ENCODE measurements at places on chromosomes 2 and 18.

GRCh38 chr2:97662895-97663625 is 784 bp downstream of the ACTR1B start:
- DNase-seq = no peak

DNA sequence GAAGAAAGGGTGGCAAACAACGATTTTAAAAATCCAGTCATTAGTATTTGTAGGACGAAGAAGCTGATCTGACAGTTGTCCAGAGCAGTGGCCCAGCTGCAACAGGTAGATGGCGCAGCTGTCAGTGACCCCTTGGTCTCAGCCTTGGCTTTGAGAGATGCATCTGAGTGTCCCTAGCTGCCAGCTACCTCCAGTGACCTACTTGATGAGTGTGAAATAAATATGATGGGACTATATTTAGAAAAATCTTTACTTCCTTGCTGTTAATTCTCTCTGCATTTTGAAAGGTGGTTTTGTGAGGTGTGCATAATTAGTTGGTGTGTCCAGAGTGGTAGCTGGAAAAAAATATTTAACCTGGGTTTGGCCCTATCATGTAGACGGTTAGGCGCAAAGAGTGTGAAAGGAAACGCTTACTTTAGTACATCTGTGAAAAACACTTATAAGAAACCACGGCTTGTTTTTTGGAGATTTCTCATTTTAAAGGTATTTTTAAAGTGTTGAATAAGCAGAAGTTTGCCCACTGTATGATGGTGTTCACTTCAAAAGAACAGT is 963 bp downstream of the INPP1 start:
- DNase-seq = no peak

GRCh38 chr2:109446278-109447131 is 167.3 kb downstream of the SEPTIN10 start:
- DNase-seq = no peak

- no peak for DNase-seq
These were observed 102.5 kb downstream of the FMNL2 start for GRCh38 chr2:152437276-152438108.

- DNase-seq = no peak
These were observed 210.5 kb downstream of the ERBB4 start for GRCh38 chr2:212328136-212328535.

DNA sequence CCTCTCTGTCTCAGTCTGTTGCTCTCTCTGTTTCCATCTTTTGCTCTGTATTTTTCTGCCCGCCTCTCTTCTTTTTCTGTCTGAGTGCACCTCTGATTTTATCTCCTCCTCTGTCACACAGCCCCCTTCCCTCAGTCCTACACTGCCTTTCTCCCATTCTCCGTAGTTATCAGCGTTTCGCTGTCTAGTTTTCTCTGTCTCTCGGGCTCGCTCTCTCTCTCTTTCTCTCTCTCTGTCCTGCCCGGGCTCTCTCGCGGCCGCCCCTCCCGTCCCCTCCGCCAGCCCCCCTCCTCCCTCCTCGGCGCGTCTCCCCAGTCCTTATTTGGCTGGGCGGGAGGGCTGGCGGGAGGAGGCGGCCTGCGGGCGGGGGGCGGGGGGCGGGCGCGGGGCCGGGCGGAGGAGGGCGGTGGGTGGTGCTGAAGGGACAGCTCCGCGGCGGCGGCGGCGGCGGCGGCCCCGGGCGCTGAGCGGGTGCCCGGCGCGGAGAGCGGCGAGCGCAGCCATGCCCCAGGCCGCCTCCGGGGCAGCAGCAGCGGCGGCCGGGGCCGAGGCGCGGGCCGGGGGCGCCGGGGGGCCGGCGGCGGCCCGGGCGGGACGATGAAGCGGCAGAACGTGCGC is at the start of gene KCNK3:
KCNK3 (plus strand) TSS at position 444 of the 618 bp plus-strand sequence; CDS start at position 598, 154 bp downstream.
- no peak for DNase-seq

DNA sequence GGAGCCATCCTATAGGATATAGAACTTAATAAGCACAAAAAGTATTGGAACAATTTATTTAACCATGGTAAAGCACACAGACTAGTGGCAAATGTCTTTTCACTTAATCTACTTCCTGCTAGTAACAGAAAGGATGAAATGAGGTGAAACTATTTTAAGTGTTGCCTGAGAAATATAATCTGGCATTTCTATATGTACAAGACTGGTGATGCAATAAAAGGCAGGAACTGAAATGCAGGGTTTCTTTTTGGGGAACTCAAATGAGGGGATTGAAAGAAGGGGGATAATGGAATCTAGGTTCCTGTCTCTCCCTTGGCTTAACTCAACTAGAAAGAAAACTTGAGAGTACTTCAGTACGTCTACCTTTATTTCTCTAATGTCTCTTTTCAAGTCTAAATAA is 122.3 kb downstream of the MEMO1 start:
- no peak for DNase-seq

GRCh38 chr2:212940816-212941215 is 210.6 kb downstream of the IKZF2 start:
- DNase-seq = peak; percentile 83

DNA sequence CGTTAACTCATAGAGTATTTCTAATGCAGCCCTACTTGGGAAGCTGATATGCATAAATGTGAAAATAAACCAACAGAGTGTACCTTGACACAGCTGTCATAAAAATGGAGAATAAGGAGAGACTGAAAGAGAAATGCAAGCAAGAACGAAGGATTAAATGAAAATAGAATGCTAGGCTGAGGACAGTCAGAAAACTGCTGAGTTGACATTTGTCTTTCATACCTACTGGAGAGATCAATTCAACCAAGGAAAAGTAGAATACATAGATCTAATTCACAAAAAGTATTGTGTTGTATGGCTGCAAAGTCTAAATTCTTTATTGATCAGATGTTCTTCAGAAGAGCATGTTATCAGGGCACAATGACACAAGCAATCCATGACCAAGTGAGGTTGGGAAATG is 112.0 kb downstream of the EPHA4 start:
- no peak for DNase-seq

DNA sequence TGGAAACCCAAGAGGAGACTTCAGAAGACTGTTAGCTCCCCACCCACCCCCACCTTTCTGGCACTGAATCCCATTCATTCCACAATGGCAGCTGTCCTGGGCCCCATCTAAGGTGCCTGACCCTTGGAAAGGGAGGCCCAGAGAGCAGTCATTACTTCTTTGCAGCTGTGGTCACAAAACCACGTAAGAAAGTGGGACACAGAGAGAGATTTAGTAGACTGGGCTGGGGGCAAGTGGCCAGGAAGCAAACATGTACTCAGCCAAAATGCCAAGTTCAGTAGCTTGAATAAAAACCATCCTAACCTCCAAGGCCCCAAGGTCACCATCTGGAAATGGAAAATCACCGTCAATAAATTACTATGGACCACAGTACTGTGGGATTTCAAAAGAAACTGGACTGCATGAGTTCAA is 381.4 kb downstream of the TNS1 start:
- no peak for DNase-seq

DNA sequence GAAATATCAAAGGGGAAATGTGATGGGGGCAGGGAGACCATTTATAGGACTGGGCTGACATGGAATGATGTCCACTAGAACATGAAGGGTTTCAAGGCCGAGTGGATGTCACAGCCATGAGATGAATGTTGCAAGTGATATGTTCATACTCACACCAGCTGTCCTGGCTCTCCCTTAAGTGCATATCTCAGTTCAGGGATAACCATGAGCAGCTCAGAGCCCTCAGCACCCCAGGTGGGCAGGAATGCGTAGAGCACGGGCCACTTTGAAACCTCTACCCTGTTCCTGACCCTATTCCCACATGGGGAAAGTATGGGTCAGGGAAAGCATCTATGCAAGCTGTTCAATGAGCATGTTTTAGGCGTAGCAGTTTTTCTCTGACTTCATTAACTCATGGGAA is 12.4 kb upstream of the EML4 start:
- DNase-seq = no peak

DNA sequence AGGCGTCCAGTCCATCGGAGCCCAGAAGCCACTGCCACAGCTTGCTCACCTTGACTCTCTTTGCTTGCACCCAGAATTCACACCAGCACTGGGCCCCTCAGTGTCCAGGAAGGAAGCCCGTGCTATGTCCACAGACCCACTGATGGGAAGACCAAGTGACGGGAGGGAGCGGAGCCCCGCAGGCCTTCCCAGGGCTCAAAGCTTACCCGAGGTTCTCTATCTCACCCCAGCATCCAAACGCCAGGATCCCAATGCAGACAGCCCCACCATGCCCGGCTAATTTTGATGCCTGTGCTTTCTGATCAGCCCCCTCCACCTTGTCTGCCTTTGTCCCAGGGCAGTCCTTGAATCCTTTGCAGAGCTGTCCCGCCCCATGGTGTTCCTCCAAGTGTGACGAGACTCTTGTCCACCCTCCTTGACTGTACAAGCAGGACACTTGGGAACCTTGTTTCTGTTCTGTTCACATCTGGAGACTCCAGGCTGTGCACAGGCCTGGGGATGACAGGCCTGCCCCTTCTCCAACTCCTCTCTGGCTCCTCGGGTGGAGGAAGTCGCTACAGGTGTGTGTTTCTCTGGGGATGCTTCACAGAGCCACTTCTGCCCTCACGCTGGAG is 12.0 kb downstream of the NPPC start:
- no peak for DNase-seq

- DNase-seq = no peak
These were observed 6.4 kb downstream of the TIMM21 start for GRCh38 chr18:74154716-74155115.

GRCh38 chr2:153349603-153350002 is 129.0 kb downstream of the RPRM start:
- no peak for DNase-seq

DNA sequence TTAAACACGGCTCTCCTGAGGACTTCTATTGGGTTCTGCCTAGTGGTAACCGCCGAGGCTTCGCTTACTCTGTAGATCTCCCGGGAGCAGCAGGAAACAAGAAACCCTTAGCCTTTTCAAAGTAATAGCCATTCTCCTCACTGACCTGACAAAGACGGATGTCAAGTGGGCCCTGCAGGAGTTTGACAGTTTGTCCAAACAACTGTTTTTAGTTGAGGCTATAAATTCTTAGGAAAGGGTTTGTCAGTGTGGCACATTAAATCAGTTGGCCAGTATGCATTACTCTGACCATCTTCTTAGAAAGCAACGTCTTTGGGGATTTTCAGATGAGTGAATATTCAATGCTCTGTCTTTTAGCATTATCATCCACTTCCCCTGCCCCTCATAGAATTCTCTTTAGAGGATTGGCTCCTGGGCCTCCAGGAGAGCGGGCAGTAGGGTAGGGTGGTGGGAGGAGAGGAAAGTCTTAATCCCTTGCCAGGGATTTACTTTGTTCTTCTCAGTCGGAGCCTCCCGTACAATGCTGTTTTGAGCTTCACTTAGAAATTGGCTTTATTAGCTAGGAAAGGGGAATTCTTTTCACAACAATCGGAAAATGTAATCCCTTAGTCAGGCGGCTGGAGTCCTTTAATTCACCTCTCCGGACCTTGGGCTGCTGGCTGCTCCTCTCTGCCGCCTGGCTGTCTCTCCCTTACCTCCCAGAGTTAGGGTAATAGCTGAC is 13.3 kb upstream of the C18orf32 start:
- DNase-seq = no peak

DNA sequence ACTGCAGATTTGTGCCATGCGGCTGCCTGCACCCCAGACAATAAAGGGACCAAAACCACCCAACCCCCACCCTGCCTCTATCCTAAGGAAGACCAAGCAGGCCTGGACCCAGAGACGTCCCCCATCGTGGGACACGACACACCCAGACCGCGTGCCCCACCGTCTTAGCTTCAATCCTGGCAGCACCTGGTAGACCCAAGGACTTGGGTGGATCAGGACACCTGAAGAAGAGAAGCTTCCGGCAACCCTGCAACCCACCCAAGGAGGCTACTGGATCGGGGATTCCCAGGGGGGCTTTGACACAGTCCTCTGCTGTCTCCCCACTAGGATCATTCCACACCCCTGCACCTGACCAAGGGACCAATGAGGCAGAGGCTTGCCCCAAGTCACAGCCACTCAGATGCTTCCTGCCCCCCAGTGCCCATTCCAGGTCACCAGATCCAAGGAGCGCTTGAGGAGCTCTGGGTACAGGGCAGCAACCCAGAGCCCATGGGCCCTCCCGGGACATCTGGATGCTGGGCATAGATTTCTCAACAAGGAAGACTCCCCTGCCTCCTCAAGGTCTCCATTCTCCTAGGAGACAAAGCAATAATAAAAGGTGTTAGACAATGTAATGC is 3.6 kb downstream of the ALPI start:
- no peak for DNase-seq

DNA sequence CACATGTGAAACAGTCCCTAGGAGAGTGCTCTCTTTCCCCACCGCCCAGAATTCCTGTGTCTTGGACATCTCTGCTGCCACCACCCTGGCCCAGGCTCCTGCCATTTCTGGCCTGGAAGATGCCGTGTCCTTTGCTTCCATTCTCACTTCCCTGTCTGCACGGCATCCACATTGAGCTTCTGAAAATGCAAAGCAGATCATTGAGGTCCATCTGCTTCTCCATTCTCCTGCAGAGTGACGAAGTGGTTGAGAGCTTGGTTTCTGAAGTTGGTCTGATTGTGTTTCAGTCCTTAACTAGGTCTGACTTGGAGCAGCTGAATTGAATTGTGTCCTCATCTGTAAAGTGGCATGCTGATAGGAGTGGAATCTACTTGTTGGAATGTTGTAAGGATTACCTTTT is 98.7 kb upstream of the MGAT5 start:
- DNase-seq = no peak

DNA sequence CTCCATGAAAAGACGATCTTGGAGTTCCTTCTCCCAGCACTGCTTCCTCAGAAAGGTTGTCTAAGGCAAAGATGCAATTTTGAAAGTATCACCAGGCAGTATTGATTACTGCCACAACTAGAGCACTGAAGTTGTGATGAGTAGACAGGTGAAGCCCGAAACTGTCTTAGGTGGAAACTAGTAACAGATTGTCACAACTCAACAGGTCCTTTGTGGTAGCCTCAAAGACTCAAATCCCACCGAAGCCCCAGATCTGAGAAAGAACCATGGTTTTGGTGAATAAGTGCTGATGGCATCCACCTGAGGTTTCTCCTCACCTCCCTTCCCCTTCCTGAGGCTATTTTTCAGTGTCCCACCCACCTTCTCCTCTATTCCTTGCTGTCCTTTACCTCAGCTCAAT is 248.0 kb downstream of the DSEL start:
- no peak for DNase-seq

- no peak for DNase-seq
These were observed 25.5 kb downstream of the ELMOD3 start for GRCh38 chr2:85380048-85380447.

DNA sequence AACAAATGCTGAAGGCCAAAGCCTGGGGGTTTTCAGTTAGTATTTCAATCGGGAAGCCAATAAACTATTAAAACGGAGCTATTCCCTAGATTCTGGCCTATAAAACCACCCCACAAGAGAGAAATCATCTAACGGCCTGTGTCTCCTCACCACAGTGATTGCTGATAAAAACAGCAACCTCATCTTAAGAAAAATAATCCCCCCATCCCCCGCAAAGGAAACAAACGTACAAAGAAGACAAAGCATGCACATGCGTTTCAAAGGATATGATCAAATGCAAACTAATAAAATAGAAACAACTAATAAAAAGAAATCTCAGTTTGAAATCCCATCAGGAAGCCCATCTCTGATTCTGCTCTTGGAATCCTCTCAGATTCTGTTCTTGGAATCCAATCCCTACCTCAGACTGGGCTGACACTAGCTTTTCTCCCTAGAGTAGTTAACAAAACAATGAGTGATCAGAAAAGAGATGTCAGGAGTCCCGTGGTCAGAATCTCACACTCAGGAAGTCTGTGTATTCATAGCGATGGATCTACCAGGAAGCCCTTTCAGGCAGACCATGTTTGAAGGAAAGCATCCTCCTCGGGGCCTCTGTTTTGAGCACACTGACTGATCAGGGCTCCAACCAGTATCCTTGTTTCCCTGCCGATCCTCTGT is 150.7 kb downstream of the THADA start:
- peak; percentile 68 for DNase-seq
